Activated CD4-positive, CD25-positive, alpha-beta regulatory T cell treated with anti-CD3 and anti-CD28 coated beads, Interleukin-2, amount 50 U/mL, for 16 hours (primary cell): ENCODE measurements at places on chromosomes 16 and 17.

GRCh38 chr17:79001190-79002020, 8.2 kb downstream of the CANT1 start:
- no peak for DNase-seq

DNA sequence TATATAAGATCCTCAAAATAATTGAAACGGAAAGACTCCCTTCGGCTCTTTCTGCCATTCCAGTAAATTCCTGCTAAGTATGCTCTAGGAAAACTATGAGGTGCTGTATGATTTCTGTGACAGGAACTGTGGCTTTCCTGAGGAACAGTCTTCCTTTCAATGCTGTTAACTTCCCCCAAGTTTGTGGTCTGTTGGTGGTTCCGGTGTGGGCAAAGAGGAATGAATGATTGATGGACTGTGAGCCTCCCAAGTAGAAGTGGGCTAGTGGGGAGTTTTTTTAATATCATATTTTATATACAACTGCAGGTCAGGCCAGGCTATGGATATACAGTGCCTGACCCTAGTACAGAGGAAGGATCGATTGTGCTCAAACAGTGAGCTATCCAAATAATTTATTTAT, 560.7 kb upstream of the RBFOX1 start:
- DNase-seq: no peak

DNA sequence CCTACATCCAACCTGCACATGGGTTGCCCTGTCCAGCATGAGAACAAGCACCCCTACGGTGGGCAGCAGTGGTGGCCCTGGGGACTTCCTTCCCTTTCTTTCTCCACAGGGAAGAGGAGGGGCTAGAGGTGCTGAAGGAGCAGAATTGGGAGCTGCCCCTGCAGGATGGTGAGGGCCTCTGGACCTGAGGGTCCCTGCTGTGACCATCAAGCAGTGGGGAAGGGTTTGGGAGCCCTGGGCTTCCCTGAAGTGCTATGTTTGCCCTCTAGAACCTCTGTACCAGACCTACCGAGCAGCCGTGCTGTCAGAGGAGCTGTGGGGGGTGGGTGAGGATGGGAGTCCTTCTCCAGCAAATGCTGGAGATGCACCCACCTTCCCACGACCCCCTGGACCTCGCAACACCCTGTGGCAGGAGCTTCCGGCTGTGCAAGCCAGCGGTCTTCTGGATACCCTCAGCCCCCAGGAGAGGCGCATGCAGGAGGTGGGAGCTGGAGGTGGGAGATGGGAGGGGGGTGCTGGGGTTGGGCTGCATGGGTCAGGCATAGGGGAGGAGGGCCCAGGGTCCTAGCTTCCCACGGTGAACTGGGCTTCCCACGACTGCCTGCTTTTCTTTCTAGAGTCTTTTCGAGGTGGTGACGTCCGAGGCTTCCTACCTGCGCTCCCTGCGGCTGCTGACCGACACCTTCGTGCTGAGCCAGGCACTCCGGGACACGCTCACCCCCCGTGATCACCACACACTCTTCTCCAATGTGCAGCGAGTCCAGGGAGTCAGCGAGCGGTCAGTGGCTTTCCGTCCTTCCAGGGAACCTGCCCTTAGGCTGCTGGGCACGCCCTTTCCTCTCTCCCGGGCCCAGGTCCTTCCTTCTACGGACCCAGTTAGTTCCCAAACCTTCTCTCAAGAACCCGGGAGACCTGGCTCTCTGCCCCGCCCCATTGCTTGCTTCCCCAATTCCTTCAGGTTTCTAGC, 5.0 kb downstream of the ARHGEF15 start:
- DNase-seq: no peak

- no peak for DNase-seq
Measured at GRCh38 chr16:16059895-16060590, 110.6 kb downstream of the ABCC1 start.

- DNase-seq: no peak
Measured at GRCh38 chr17:1480747-1481465, 11.6 kb downstream of the MYO1C start.

DNA sequence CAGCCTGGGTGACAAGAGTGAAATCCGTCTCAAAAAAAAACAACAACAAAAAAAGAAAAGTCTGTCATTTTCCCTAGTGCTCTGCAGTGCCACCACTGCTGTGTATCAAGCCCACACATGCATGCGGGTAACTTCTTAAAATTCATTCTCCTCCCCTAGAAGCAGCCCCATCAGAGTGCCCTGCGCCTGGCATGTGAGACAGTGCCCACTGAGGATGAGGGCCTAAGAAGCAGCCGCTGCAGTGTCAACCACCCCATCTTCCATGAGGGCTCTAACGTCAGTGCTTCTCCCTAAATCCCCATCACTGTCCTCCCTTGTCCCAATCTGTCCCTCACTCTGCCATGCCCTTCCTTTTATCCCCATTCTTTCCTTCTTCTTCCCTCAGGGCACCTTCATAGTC, 10.2 kb downstream of the COX6A2 start:
- no peak for DNase-seq

GRCh38 chr16:52251495-52251894, 295.4 kb downstream of the TOX3 start:
- DNase-seq: no peak

- no peak for DNase-seq
Measured at GRCh38 chr16:56279132-56279531, 87.8 kb downstream of the GNAO1 start.

- DNase-seq: no peak
Measured at GRCh38 chr17:9529033-9529700, 46.5 kb downstream of the STX8 start.

- DNase-seq: no peak
Measured at GRCh38 chr17:40070709-40071312, 8.0 kb downstream of the THRA start.
